Transverse colon (tissue), 4 donors: ENCODE measurements at places on chromosomes 1 and 21. TPM values are rescaled to one million over a fixed set of nuclear protein-coding genes. Genes with fewer than 3 reads are reported as not detected.

Gene PRKAA2
- 8.9 TPM for total RNA-seq

Gene CHIA
- not detected for total RNA-seq

- H3K4me3 ChIP-seq, result no peak overlapping the region
- H3K36me3 ChIP-seq, result no peaks in the 10 kb centered on the region
- no peak overlapping the region for H3K27ac ChIP-seq
- H3K4me1 ChIP-seq, result no peaks in the 10 kb centered on the region
- no peaks in the 10 kb centered on the region for H3K27me3 ChIP-seq
These were observed 37.6 kb upstream of the CLSTN1 start for GRCh38 chr1:9861360-9861759.

DNA sequence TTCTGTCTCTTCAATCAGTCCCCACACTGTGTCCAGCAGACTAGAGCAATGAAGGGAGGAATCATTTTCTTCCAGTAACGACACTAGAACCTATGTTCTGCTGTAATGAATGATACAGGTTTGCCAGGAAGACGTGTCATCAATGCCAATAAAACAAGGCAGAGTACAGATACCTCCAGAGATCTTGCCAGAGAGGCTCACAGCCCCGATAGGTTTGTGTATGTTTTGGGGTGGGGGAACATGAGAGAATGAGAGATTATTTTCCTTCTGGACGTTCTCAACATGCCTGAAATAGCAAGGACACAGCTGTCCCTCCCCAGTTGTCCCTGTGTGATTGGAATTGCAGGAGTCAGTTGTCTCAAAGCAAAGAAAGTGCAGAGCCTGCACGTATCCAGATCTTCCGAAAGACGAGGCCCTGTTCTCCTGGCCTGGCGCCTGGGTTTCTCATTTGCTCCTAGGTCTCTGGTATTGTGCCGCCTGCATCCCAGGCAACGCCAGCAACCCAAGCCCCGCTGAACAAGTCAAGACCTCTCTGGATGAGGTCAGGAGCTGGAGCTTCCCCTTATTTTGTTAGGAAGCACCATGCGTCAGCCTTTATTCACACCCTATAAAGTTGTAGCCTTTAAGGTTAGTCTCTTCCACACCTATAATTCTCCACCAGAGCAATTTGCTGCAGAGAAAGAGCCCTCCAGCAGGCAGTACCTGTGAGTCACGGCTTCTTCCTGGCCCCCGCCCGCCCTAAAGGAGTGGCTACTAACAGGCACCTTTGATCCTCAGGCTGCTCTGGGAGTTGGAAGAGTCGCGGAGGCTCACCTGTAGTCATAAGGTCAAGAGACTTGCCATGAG, 130.5 kb downstream of the TOMM20 start:
- H3K4me3 ChIP-seq, result no peak overlapping the region
- H3K27me3 ChIP-seq, result no peaks in the 10 kb centered on the region
- DNase-seq, result peak; percentile 89

GRCh38 chr1:201282216-201282615, 1.1 kb upstream of the PKP1 start:
- no peak overlapping the region for H3K4me3 ChIP-seq
- no peak overlapping the region for H3K27ac ChIP-seq
- H3K36me3 ChIP-seq, result no peaks in the 10 kb centered on the region

DNA sequence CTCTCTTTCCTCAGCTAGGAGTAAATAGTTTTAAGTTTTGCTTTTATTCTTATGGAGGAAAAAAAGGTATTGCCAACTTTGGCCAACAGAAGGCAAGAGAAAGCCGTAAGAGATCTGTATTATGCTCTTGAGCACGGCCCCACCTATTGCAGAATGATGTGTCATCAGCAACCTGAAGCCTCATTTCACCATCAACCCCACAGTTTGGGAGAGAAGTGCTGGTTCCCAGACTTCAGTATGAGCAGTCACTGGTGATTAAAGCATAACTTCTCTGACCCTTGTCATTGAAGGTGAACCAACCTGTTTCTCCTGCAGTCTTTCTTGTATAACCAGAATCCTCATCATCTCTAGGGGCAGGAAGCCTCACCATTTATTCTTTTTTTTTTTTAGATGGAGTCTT, 100.2 kb downstream of the SIPA1L2 start:
- no peaks in the 10 kb centered on the region for H3K36me3 ChIP-seq
- H3K27ac ChIP-seq, result no peak overlapping the region
- no peak for DNase-seq

- H3K4me1 ChIP-seq, result no peaks in the 10 kb centered on the region
- no peak overlapping the region for H3K4me3 ChIP-seq
- no peaks in the 10 kb centered on the region for H3K36me3 ChIP-seq
- DNase-seq, result no peak
- H3K27ac ChIP-seq, result no peak overlapping the region
- no peaks in the 10 kb centered on the region for H3K27me3 ChIP-seq
These were observed 71.4 kb downstream of the MEGF6 start for GRCh38 chr1:3539707-3540425.

GRCh38 chr1:54459140-54459539, 52.9 kb upstream of the SSBP3 start:
- DNase-seq, result no peak
- H3K4me1 ChIP-seq, result peaks cover 16% of the 10 kb centered on the region
- H3K36me3 ChIP-seq, result no peaks in the 10 kb centered on the region
- H3K27ac ChIP-seq, result no peak overlapping the region
- H3K27me3 ChIP-seq, result no peaks in the 10 kb centered on the region

DNA sequence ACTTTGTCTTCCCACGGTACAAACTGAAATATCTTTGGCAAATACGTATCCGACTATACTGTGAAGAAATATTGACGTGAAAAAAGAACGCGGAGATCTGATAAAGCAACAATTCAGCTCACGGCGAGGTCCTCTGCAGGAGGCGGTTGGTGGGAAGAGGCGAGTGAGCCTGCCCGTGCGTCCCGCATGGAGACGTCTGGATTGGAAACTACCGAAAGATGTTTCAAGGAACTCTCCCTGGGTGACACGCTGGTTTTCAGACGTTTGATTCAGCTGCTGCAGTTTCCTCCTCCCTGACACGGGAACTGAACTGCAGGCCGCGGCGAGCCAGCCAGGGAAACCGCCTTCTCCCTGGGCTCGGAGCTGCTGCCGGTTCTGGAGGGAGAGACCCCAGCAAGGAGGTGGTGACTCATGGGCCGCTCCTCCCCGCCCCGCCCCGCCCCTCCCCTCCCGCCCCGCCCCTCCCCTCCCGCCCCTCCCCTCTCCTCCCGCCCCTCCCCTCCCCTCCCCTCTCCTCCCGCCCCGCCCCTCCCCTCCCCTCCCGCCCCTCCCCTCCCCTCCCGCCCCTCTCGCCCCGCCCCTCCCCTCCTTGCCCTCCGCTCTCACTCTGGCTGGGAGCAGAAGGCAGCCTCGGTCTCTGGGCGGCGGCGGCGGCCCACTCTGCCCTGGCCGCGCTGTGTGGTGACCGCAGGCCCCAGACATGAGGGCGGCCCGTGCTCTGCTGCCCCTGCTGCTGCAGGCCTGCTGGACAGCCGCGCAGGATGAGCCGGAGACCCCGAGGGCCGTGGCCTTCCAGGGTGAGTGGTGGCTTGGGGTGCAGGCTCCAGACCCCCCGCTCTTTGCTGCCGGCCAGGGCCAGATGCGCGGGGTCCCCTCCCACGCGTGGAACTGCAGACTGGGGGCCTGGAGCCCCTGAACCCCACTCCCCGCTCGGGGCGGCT, at the start of gene COL6A1:
TSS of gene COL6A1 (plus strand) at position 620 of the 941 bp plus-strand sequence. CDS start at position 701, 81 bp downstream.
- peak within 1 kb of the TSS; percentile 96 for H3K27ac ChIP-seq
- DNase-seq, result peak; percentile 73
- no peaks in the 10 kb centered on the region for H3K36me3 ChIP-seq
- peaks cover 8% of the 10 kb centered on the region for H3K4me1 ChIP-seq
